SK-N-DZ (cell line): ENCODE measurements at places on chromosomes 5 and 9.

DNA sequence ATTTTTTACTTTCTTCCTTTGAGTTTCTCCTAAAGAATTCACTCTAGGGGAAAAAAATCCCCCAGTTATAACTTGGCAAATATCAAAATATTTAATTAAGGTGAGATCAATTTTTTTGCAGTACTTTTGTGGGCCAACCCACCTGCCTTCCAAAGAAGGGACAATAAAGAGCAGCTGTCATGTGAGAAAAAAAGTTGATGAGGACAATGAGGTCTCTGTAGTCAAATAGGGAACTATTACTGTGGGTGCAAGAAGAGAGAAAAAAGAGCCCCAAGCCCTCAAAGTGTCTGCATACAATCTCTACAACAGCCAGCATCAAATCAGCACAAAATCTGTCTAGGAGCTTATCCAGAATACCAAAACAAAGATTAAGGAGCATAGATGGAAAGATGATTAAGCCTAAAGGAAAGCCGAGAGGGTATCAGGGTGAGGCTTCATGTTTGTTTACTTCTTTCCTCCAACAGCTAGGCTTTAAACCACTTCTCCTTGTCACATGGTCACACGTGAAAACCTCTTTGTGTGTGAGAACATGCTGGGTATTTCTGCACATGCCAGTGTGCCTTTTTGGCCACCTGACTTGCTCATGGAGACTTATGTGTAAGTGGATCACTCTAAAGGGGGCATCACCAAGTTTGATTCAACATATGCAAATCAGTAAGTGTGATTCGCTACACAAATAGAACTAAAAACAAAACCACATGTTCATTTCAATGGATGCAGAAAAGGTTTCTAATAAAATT is 19.2 kb upstream of the FYB1 start:
- no peak for DNase-seq

- DNase-seq, result no peak
These were observed 15.3 kb downstream of the HNRNPH1 start for GRCh38 chr5:179608131-179608581.

- no peak for DNase-seq
These were observed 145.9 kb downstream of the ASTN2 start for GRCh38 chr9:117268847-117269446.

- DNase-seq, result no peak
These were observed 872.3 kb downstream of the MAT2B start for GRCh38 chr5:164377746-164378145.

DNA sequence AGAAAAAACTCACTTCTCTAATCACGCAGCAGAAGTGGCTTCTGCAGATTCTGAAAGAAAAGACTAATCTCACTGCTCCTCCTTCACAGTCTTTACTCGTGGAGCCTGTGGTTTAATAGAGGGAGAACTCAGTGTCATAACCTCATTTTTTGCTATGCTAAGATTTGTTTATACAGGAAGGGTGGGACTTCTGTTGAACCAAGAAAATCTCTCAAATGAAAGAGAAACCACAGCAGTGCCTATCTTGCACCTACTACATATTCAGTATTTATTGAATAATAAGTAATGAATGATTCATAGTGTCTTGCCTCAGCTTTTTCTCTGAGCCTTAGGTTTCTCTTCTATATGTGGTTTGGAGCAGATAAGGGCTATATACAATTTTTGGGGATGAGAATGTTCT is 136.1 kb upstream of the DMAC1 start:
- DNase-seq, result no peak

- no peak for DNase-seq
These were observed 3.5 kb downstream of the SOWAHA start for GRCh38 chr5:132816554-132816953.
